T follicular helper cell (primary cell): ENCODE measurements at places on chromosomes 5 and 9.

- no peak for DNase-seq
Measured at GRCh38 chr5:52853650-52854049, 65.9 kb downstream of the ITGA1 start.

- no peak for DNase-seq
Measured at GRCh38 chr5:29516224-29516623, 1677.3 kb upstream of the CDH6 start.

DNA sequence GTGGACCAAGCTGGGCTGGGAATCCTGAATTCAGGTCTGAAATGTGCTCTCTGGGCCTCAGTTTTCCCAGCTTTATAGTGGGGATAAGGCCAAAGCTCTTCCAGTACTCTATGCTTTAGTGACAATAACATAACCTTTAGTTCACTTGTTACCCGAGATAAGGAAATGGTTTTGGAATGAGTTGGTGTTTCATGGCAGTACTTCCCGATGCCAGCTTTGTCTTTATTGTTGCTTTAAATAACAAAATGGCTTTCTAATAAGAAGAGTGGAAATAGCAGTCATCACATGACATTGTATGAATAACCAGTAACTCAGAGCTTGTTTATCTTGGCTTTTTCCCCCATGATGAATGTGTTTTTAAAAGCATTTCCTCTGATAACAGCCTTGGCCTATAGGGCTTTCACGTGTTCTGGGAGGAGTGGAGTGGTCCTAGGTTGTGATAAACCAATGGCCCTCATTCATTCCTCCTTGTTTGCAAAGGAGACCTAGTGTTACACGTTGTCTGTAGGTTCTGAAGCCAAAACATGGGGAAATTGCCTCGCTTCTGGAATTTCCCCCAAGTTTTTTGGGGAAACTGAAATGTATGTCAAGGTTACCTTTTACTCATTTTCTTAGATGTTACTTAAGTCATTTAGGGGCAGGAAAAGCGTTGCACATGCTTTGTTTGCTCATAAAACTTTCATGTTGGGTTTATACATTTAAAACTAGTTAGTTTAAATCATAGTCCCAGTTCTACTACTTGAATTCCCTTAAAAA lies 53.7 kb downstream of the ZNF618 start:
- no peak for DNase-seq

DNA sequence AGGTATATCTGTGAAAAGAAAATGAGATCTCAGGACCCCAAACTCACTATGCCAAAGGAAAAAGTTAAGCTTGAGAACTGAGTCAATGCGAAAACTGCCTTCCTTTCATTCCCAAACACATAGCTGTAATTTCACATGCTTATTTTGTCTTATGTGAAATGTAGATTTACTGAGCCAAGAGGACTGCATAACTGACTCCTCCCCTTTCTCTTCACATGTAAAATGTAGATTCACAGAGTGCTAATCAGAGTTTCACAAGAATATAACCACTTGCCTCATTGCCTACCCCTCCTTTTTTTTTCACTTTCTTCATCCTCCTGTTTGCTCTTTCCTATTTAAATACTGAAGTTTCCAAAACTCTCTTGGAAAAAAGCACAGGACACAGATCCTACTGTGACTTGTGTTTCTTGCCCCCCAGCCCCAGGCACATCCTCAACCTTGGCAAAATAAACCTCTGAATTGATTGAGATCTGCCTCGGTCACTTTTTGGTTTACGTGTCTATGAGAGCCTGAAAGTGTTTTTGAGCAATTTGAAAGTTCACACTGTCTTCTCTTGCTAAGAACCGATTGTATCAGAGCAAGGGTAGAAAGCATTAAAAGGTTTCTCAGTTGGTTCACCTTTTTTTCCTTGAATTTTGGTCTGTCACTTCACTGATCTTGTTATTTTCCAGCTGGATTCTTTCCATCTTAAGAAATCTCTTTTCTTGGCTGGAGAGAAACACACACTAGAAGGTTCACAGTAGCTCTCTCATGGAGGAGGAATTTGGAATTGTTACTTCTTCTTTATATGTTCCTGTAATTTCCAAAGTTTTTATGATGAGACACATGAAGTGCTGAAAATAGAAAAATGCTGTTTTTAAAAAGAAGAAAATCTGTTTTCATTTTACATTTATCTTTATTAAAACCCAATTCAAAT lies 44.8 kb upstream of the SNAPC3 start:
- DNase-seq = no peak

- DNase-seq = no peak
Measured at GRCh38 chr5:75331-76320, 16.3 kb upstream of the PLEKHG4B start.

DNA sequence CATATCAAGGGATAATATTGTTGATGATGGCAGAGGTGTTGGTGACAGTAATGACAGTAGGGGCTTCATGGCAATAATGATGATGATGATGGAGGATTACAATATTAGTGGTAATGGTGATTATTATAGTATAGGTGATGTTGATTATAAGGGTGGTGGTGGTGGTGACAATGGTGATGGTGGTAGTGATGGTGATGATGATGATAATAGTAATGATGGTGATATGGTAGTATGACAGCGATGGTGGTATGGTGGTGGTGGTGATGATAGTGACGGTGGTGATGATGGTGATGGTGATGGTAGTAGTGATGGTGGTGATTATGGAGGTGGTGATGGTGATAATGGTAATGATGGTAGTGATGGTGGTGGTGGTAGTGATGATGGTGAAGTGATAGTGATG lies 13.6 kb downstream of the KCNIP1 start:
- DNase-seq = no peak

GRCh38 chr5:65483546-65484346 lies 2.0 kb upstream of the ADAMTS6 start:
- DNase-seq = no peak

- no peak for DNase-seq
Measured at GRCh38 chr5:93240228-93240834, 340.7 kb downstream of the NR2F1-AS1 start.
